ENCODE measurements at places on chromosomes 5 and 9.

- no peak for DNase-seq
Measured at GRCh38 chr5:128949847-128950546, 15.3 kb upstream of the SLC27A6 start.

- no peak for DNase-seq
Measured at GRCh38 chr5:139190125-139190524, 8.0 kb downstream of the SIL1 start.

DNA sequence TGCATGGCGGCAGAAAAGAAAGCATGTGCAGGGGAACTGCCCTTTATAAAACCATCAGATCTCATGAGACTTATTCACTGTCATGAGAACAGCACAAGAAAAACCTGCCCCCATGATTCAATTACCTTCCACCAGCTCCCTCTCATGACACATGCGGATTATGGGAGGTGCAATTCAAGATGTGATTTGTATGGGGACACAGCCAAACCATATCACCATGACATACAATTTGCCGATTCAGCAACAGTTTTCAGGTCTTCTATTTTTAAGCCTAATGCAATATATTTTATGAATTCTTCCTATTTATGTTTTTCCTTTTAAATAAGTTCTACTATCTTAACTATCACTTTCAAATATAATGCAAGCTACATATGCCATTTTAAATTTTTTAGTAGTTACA is 90.8 kb upstream of the CCDC152 start:
- no peak for DNase-seq

- no peak for DNase-seq
Measured at GRCh38 chr5:78586251-78586650, 62.3 kb downstream of the LHFPL2 start.

DNA sequence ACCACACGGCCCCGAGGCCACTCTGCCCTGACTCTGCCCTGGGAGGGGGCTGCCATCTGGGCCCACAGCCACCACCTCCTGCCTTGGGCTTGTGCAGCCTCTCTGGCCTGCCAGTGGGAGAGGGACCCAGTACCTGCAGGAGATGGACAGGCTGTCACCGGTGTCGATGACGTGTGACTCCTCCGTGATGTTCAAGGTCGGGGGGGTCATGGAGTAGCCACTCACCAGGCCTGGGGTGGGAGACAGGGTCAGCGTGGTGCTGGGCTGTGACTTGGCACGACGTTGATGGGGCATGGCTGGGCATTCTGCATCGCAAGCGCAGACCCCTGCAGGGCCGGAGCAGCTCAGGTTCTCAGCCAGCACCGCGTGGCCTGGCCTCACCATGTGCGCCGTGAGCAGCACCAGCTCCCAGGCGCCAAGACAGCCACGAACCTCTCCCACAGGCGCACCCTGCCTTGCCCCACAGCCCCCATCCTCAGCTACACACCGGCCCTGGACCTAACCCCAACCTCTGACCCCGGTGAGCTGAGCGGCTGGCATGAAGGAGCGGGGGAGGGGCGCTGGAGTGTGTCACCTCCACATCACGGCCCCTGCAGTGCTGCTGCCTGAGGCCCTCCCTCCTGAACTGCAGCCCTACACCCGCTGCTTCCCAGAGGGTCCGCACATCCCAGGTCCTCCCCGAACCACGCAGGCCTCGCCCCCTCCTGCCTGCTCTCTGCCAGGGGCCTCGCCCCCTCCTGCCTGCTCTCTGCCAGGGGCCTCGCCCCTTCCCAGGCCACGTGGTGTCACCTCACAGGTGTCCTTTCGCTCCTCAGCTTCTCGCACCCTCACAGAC is 17.6 kb downstream of the FLT4 start:
- no peak for DNase-seq

DNA sequence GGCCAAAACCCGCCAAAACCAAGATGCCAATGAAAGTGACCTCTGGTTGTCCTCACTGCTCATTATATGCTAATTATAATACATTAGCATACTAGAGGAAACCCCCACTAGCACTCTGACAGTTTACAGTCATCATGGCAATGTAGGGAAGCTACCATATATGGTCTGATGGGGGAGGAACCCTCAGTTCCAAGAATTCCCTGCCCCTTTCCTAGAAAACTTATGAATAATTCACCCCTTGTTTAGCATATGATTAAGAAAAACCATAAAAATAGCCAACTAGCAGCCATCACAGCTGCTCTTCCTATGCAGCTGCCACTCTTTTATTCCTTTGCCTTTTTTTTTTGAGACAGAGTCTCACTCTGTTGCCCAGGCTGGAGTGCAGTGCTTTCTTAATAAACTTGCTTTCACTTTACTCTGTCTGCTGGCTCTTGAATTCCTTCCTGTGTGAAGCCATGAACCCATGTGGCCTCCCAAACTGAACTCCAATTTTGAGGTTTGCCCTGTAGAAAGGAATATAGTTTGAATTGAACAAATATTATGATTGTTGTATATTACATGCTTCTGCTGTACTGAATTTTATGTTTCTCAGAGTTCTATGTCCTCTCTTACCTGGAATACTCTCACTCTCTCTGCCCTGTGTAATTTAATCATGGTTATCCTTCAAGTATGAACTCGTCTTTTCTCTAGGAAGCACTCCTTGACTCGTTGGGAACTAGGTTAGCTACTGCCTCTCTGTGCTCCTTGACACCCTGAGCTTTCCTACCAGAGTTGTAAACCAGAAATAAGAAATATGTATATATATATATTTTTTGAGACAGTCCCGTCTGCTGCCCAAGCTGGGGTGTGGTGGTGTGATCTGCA is 59.8 kb downstream of the KIAA1958 start:
- no peak for DNase-seq

GRCh38 chr5:166529200-166529599 is 1762.2 kb upstream of the WWC1 start:
- no peak for DNase-seq

DNA sequence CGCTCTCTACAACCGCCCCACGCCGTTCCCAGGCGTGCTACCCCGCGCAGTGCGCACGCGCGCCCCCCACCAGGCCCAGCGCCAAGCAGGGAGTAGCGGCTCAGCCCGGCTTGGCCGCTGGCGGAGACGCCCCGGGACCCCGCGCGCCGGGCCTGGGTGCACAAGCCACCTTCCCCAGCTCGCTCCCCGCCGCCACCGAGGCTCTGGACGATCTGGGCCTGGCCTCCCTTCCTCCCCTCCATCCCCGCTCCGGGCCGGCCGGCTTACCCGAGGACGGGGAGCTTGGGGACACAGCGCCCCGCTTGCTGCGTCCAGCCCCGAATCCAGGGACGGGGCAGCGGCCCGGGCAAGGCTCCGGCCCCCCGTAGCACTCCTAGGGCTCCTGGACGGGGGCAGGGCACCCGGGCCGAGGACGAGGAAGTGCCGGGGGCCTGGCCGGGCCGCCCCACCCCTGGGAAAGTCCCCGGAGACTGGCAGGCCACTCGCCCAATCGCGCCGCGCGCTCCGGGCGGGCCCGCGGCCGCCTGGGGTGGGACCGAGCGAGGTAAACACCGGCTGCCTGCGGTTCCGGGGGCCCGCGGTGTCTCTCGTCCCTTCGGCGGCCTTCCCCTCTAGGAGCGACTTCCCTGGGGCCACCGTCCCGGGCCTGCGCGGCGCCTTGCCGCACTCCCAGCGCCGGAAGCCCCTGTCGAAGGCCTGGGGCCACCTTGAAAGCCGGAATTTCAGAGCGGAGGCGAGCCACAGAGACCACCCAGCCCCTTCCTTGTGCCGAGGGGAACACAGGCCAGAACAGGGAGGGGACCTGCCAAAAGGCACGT is at the start of gene TNIP1:
Gene TNIP1, minus strand, starts transcription at position 422 of the 818 bp plus-strand sequence. CDS start 15,939 bp downstream, outside the sequence.
- peak; percentile 7 for DNase-seq

- no peak for DNase-seq
Measured at GRCh38 chr5:139852696-139853095, 57.1 kb downstream of the PSD2 start.

GRCh38 chr5:171120986-171121622 is 187.9 kb upstream of the TLX3 start:
- DNase-seq, result no peak

DNA sequence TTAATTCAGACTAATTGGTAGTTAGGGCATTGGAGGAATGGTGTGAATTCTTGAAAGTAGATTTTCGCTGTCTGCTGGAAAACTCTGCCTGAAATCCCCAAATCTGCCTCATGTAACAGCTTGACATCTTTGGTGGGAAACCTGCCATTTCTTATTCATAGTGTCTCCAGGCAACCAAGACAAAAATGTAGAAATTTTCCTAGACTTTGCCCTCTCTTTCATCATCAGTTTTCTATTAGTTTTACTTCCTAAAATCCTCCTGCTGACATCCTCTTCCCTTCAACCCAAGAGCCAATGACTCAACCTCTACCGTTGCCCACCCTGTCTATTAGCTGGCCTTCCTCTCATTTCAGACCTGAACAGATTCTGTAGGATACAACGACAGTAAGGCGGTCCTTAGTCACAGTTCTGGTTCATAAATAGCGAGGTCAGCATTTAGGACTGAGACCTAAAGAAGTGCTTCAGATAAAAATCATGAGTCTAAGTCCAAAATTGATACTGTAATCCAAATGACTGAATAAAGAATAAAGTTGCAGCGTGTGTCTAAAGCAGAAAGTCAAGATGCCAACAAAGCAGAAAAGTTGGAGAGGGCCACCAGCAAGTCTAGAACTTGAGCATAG is 133.9 kb downstream of the MUSK start:
- no peak for DNase-seq

DNA sequence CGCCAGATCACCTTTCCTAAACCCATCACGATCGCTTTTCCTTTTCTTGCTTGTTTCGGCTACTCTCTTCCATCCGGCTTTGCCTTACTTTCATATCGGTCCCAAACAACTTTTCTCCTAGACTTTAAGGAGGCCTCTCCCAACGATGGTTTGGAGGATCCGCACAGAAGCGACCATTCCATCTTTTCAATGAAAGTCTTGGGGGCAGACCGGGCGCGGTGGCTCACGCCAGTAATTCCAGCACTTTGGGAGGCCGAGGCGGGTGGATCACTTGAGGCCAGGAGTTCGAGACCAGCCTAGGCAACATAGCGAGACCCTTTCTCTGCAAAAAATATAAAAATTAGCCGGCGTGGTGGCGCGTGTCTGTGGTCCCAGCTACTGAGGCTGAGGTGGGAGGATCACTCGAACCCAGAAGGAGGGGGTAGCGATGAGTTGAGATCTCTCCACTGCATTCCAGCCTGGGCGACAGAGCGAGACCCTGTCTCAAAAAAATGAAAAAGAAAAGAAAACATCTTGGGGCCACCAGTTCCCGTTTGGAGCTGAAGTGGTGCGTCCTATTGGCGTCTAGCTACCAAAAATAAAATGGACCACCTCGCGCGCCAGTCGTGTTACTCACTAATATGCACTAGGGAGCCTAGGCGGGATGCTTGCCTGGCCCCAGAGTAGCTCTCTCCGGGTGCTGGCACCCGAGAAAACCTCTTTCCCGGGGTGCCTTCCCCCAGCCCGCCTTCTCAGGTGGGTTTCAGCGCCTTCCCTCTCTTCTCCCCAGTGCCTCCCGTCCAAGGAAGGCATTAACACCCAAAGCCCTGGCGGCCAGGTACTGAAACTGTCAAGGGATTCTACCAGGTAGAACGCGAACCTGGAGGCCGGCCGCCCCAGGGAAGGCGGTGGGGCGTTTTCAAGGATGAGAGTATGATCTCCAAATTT is 800 bp upstream of the AP3B1 start:
- DNase-seq, result peak; percentile 6

GRCh38 chr5:53469946-53470687 is 10.3 kb upstream of the FST start:
- no peak for DNase-seq

- no peak for DNase-seq
Measured at GRCh38 chr9:98365227-98365669, 109.8 kb upstream of the TBC1D2 start.

DNA sequence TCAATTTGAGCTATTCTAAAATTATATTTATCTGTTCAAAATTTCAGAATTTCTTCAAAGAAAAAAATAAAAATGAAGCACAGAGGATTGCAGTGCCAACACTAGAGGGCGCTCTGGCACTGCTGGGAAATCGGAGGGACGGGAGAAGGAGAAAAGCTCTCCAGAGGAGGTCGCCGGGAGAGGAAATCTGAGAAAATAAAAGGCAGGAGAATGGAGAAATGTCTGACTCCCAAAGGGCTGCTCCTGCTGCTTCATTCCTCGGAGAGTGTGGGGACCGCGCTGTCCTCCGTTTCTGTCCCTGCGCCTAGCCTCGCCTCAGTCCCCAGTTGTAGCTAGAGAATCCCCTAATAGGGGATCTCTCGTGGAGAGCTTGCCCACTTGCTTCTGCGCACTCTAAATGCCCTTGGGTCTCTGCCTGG is 40.0 kb upstream of the ARSB start:
- DNase-seq, result peak; percentile 12

- no peak for DNase-seq
Measured at GRCh38 chr5:56456002-56456401, 222.9 kb upstream of the ANKRD55 start.

DNA sequence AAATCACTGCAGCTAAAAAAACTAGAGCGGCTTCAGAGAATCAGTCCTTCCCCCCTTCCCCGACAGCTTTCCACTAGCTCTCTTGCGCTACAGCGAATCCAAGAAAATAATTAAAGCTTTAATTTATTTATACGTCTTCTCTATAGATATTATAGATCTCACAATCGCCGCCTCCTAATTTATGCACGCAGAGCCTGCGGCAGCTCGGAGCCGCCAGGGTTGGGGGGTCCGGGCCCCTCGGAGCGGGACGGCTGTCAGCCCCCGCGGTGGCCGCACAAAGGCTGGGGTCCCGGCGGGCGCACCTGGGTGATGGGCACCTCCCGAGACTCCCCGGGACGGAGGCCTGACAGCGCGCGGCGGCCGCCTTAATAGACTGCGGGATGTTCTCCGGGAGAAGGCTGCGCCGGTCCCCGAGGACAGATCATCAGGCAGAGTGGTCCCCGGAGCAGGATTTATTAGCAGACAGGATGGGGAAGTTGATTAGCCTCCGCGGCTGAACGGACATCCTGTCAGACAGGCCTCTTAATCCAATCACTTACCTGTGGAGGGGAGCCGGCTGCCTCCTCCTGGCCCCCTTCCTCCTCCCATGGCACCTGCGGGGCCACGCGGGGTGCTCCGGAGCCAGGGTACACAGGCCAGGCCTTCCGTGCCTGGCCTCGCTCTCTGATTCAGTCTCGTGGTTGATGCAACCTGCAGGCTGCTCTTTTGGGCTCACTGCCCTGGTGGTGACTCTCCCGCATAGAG is 166.8 kb downstream of the MELK start:
- no peak for DNase-seq

DNA sequence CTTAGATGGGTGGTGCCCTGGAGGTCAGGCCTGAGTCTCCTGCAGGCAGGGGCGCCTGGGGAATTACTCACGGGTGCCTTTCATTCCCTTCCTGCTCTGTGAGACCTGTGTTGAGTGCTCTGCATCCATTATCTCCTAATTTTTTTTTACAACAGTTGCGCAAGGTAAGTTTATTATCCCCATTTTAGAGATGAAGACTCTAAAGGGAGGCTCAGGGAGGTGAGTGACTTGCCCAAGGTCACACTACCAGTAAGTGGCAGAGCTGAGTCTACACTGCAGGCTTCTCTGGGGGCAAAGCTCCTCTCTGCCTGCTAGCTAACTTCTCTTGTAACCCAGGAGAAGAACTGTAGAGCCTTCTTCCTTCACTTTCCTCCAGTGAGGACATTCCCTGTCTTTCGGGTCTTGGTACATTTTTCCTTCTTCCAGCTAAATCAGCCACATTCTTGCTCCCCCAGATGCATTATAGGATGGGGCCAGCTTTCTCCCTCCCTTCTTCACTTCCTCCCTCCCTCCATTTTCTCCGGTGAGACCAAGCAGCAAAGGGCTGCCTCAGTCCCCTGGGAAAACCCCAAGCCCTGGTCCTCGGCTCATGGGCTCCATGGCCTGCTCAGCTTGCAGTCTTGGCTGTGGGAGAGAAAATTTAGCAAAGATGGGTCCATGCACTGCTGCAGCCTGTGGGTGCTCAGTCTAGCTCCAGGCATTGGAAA is 1.8 kb downstream of the PRR7 start:
- no peak for DNase-seq

Measured in NCI-H2107 (cell line).